NCI-H345 (cell line): ENCODE measurements at places on chromosomes 3 and 15.

- DNase-seq, result no peak
These were observed 8.4 kb downstream of the MORC1 start for GRCh38 chr3:109109574-109109973.

GRCh38 chr3:72489901-72490300 lies 358.3 kb downstream of the SHQ1 start:
- no peak for DNase-seq

DNA sequence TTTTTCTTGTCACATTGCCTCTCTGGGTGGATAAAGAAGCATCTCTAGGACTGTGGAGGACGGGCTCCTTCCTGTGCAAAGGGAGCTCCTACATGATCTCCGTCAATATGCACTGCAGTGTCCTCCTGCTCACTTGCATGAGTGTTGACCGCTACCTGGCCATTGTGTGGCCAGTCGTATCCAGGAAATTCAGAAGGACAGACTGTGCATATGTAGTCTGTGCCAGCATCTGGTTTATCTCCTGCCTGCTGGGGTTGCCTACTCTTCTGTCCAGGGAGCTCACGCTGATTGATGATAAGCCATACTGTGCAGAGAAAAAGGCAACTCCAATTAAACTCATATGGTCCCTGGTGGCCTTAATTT lies 478 bp downstream of the GPR15 start:
- DNase-seq, result no peak

- DNase-seq, result no peak
These were observed 87.8 kb downstream of the COL6A6 start for GRCh38 chr3:130604806-130605205.

- DNase-seq, result peak; percentile 13
These were observed 124.7 kb upstream of the RBMS3 start for GRCh38 chr3:29156086-29156715.

DNA sequence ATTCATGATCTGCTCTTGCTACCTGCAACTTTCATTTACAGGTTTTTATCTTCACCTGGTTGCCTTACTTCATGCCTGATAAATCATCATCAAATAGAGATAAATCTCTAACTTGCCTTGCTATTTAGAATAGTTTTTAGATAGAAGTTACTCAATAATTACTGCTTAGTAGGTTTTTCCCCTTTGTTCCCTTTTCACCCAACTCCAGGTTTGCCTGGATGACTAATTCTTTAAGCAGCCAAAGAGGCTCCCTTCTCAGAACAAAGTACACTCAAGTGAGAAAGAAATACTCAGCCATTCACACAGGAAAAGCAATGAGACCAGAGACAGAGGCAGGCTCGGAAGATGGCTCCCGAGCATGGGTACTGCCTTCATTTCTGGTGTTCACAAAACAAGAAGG lies 268.1 kb upstream of the CRBN start:
- no peak for DNase-seq

DNA sequence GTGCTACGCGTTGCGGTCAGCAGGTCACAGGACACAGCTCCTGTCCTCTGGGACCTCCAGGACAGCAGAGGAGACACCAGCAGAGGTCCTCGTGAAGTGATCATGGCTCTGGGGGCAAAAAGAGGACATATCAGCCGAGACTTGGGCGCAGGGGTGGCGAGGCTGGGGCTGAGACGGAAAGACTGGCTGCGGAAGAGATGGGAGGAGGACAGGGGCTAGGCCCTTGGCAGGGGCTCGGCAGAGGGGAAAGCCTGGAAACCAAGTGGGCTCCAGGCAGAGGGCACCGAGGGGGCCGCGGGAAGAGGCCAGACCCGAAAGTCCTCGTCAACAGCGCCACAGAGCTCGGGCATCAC lies 4.9 kb upstream of the CFAP100 start:
- DNase-seq, result no peak

DNA sequence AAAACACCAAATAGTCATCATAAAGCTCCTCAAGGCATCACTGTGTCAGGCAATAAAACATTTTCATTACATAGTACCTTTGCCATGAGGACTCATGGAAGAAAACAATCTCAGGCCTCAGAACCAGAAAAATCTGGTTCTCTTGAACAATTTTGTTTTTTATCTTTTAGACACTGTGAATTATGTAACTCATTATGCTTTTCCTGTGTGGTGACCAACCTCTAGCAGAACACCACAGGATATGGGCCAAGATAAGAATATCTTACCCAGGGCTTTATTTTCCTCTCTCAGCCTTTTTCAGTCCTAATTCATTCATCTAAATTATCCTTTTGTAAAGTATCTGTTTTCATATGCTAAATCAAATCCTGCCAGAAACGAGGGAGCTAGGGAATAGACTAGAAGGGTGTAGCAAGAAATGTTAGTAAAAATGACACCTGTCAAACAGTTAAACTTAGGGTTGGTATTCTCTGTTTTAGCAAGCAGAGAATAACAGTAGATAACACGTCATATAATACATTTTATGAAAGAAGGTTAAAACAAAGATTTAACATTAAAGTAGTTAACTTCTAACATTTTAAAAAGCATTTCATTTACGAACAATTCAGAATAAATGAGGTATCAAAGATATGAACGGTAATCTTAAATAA lies 111.1 kb downstream of the FBXL22 start:
- DNase-seq, result no peak

DNA sequence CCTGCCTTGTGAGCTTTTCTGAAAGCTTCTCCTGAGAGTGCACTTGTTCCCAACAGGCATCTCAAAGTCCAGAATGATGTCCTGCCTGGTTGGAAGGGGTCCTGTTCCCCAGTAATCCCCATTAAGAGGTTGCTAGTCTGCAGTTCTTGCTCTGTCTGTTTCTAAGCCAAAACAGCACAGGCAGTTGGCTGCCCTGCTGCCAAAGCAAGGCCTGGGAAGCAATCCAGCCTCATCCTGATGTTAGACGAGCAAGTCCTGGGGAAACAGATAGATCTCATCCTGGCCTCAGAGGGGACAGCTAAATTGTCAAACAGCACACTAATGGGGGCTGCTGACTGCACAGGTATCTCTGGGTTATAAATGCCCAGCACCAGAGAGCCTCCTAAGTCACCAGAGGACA lies 198.0 kb downstream of the EPHB1 start:
- DNase-seq, result no peak

GRCh38 chr3:57370341-57370740 lies 77.9 kb upstream of the ASB14 start:
- DNase-seq, result no peak

- no peak for DNase-seq
These were observed 358.1 kb upstream of the RARB start for GRCh38 chr3:25069970-25070369.

- DNase-seq, result no peak
These were observed 44.8 kb upstream of the HES1 start for GRCh38 chr3:194091141-194091540.

- no peak for DNase-seq
These were observed 266.5 kb upstream of the CADM2 start for GRCh38 chr3:84692261-84692660.

GRCh38 chr3:52683611-52684010 lies 2.1 kb downstream of the PBRM1 start:
- DNase-seq, result no peak

GRCh38 chr3:80052271-80052670 lies 284.5 kb upstream of the ROBO1 start:
- DNase-seq, result no peak

DNA sequence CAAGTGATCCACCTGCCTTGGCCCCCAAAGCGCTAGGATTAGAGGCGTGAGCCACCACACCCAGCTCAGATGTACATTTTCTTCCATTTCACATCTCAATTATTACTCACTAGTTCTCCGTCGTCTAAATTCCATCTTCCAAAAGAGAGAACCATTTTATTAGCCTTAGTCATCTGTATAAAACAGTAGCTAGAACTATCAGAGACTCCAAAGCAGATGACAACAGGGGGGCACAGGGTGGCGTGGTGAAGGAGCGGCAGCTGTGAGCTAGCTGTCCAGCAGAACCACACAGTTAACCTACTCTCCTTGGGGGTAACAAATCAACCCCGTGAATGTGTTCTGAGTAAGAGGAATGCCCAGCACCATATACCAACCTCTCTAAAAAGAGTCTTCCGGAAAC lies 7.1 kb downstream of the SLC25A20 start:
- no peak for DNase-seq

DNA sequence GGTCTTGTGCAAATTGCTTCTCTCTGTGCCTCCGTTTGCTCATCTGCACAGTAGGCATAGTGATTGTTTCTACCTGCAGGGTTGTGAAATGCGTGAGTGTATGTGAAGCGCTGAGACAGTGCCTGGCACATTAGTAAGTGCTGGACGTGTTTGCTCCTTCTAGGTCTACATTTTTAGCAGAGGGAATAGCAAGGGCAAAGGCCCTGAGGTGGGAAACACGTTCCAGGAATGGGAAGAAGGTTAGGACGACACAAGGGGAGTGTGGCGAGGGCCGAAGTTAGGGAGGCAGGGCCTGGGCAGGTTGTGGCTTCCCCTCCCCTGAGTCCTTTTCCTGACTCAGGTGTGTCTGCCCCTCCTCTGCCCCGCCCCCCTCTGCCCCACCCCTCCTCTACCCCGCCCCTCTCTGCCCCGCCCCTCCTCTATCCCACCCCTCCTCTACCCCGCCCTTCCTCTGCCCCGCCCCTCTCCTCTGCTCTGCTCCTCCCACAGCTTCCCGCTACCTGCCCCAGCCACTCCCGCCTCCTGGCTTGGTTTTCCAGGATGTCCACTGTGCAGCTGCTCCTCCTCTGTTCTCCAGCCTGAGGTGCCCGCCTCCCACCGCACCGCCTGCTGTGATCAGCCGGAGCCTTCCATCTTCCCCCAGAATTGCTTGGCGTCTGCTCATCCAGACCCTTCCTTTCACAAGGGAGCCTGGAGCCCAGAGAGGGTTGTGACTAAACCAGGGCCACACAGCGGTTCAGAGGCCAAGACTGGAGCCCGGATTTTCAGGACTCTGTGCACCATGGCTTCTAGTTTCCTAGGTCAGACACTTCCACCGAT lies 31.1 kb upstream of the SMAD6 start:
- DNase-seq, result peak; percentile 0

DNA sequence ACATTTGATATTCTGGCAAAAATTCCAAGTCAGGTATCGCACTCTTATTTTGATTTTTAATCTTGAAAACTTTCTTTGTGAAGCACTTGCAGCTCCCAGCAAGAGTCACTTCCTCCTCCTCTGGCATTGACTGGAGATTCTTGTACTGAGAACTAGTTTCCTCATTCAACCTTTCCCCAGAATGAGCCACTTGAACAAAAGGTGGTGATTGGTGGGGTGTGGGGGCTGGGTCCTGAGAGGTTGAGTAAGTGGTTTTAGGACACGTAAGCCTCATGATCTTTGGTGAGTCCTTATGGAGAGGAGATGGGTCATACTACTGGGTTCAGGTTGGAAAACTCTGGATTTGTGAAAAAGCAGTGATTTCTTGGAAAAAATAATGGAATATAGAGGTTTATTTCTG lies 32.3 kb upstream of the ONECUT1 start:
- no peak for DNase-seq

DNA sequence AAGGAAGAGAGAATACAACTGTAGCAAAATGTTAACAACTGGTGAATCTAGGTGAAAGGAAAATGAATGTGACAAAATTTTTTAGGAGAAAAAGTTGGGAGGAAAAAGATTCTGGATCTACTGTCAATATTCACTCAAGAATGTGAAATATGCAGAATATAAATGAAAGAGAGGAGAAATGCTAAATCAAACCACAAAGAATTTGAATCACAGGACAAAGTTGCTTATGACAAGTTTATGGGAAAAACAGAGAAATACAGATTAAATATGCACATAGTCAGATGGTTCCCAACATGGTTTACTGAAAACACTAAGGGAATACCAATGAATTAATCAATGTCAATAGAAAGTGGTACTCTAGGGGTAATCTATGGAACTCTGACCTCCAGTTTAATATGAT lies 27.6 kb downstream of the C3orf33 start:
- no peak for DNase-seq

DNA sequence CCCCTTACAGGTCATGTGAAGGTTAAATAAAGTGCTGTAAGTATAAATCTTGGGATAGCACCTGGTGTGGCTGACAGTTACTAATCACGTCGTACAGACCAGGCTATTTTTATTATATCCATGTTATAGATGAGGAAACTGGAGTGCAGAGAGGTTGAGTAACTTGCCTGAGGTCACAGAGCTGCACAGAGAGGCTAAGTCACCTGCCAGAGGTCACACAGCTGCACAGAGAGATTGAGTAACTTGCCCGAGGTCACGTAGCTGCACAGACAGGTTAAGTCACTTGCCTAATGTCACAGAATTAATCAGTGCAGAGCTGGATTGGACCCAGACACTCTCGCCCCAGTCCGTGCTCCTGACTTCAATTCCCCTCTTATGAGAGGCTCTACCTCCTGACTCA lies 171.5 kb downstream of the NUP210 start:
- no peak for DNase-seq

DNA sequence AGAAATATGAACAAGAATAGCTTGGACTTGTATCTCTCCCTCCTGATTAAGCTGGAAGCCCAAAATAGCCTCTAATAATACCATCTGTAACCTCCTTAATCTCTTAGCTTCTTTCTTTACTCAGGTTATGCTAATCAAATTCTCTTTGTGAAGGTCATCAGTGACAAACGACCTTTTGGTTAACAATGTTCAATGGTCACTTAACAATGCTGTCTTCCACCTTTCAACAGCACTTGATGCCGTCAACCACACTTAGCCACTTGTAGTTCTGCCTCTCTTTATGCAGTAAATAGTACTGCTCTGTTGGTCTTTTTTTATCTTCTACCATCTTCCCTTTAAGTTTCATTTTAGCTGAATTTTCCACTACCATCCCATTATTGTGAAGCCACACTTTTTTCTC lies 476.6 kb upstream of the TGFBR2 start:
- no peak for DNase-seq

DNA sequence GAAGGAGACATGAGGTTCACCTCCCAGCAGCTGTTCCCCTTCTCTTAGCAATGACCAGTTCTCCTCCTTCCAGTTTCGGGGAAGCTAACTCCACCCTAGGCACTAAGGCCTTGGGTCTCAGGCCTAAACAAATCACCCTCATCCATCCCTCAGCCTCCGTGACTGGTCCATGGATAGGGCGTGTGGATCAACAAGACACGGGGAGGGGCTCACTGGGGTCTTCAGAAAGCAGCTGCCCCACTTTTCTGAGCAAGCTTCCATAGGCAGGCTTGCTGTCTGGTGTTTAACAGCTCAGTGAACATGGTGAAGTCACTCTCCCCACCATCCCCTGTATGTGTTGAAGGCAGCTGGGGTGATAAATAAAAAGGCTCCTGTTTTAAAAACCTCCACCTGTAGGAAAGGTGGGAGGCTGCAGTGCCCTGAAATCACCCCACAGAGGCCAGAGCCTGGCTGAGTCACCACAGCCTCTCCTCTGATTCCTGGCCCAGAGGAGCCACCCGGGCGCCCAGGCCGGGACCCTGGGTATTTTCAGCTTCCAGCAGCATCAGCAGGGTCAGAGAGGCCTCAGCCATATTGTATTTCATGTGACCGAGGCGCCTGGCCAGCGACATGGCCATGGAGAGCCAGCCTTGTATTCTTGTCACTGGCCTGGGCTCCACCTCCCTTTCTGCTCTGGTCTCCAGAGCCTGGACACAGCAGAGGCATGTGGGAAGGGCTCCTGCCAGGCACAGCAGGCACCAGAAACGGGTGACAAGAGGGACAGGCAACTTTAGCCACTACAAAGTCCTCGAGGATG lies 60.3 kb upstream of the HERC1 start:
- DNase-seq, result no peak
